ENCODE measurements at places on chromosomes 11 and 22.

- DNase-seq = no peak
These were observed 763.9 kb downstream of the NTM start for GRCh38 chr11:132134322-132134721.

DNA sequence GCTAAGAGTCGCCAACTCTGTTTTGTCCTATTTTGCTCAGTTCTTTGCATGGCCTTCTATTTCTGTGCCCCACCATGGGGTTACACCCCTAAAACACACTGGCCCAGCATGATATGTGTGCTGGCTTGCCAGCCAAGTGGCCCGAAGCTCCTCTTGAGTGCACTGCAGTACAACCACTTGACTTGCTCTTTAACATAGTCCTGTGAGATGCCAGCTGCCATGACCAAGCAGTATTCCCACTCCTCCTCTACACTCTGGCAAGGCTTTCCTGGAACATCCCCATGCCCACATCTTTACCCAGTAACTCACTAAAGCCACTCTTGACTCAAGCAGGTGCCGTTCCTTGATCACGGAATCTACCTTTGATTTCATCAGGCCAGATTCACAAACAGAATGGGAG lies 102.9 kb upstream of the GAL start:
- no peak for DNase-seq

GRCh38 chr11:77547047-77547836 lies 42.5 kb upstream of the AQP11 start:
- no peak for DNase-seq

DNA sequence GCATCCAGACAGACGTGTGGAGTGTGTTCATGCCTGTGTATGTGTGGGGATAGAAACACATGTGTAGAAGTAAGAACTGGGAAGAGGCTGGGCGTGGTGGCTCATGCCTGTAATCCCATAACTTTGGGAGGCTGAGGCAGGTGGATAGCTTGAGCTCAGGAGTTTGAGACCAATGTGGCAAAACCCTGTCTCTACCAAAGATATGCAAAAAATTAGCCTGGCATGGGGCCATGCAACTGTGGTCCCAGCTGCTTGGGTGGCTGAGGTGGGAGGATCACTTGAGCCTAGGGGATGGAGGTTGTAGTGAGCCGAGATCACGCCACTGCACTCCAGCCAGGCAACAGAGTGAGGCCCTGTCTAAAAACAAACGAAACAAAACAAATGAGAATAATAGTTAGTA lies 1166.6 kb downstream of the TBC1D22A start:
- no peak for DNase-seq

DNA sequence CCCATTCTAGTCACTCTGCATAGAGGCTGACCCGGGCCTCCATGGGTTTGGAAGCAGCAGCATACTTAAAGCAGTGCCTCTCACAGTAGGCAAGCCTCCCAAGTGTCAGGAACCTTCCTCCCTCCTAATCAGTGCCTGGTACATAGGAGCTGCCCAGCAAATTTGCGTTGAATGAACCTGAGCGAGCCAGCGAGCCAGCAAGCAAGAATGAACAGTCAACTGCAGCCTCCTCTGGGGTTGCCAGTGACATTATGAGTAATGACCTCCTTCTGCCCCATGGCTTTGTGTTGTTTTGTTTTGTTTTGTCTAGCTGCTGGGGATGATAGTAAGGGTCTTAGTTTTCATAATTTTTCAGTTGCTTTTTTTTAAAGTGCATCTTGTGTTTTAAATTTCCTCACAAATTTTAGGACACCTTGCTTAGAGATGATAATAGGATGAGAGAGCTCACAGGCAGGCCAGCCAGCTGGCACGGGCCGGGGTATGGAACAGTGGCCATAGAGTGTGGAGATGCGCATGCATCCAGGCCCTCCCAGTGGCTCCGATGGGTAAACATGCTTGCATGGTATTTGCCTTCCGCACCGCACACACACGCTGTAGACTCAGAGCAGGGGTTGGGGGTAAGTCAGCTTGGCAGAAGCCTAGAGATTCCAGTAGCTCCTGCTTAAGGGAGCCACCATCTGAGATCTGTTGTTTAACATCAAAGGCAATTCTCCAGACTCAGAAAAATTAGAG lies 36.1 kb downstream of the TTC12 start:
- DNase-seq = no peak

DNA sequence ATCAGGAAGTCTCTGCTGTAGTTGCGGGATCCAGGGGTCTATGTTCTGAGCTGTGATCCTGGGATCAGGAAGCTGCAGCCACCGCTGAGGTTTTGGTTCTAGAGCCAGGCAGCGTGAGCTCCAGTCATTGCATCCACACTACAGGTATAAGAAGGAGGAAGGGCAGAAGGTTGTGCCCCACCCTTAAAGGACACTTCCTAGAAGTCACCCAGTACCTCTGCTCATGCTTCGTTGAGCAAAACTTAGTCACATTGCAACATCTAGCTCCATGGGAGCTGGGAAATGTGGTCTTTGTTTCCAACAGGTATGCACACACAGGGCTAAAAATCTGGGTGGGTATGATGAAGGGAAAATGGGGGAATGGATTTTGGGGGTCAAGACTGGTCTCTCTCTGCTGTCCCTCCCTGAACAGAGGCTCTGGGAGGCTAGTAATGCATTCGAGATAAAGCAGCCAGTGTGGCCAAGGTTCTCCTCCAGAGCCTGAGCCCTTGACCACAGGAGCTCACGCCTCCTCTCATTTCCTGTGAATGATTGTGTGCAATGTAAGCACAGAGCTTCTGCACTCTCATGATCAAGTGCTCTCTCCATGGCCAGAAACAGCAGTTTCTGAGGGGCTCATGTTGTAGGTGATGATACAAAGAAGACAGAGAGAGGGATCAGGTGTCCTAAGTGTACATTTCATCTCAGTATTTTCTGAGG lies 86.8 kb upstream of the OR4B1 start:
- DNase-seq = no peak

- no peak for DNase-seq
These were observed 23.5 kb downstream of the SPATA19 start for GRCh38 chr11:133821776-133822175.

Data from T-helper 22 cell (primary cell).